ENCODE measurements at places on chromosomes 2 and 18.
A peak's percentile ranks its signal among the peaks of the same experiment; 100 is the strongest.

GRCh38 chr2:7014174-7014640 is 97.0 kb downstream of the RNF144A start:
- peak; percentile 70 for DNase-seq

- DNase-seq: no peak
Measured at GRCh38 chr2:100554798-100555407, 7.9 kb upstream of the PDCL3 start.

GRCh38 chr2:237260039-237260620 is 153.8 kb downstream of the COL6A3 start:
- DNase-seq: no peak

DNA sequence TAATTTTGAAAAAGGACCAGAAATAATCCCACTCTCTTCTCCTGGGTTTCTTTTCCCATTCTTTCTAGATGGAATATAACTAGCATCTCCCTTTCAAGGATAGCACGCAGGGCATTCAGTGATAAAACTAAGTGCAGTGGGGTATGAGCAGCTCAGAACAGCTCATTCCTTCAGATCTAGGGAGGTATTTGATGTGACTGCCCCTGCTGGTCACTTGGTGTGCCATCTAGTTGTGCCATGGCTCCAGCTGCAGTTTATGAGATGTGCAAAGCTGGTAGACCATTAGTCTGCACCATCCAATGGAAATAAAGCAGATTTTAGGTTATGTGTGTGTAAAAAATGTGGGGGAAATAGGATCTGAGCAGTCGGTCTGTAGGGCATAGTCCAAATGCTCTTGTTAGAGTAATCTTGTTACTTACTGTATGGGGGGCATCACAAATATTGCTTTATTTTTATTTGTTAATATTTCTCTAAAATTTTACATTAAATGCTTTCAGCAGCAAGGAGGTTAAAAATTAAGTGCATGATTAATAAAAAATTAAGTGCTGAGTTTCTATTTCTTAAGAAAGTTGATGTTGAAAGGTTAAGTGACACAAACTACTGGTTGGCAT is 38.9 kb downstream of the CTAGE1 start:
- DNase-seq: peak; percentile 73

GRCh38 chr2:209864716-209865295 is 93.2 kb downstream of the UNC80 start:
- peak; percentile 79 for DNase-seq

- no peak for DNase-seq
Measured at GRCh38 chr2:163990101-163990500, 254.3 kb upstream of the FIGN start.

DNA sequence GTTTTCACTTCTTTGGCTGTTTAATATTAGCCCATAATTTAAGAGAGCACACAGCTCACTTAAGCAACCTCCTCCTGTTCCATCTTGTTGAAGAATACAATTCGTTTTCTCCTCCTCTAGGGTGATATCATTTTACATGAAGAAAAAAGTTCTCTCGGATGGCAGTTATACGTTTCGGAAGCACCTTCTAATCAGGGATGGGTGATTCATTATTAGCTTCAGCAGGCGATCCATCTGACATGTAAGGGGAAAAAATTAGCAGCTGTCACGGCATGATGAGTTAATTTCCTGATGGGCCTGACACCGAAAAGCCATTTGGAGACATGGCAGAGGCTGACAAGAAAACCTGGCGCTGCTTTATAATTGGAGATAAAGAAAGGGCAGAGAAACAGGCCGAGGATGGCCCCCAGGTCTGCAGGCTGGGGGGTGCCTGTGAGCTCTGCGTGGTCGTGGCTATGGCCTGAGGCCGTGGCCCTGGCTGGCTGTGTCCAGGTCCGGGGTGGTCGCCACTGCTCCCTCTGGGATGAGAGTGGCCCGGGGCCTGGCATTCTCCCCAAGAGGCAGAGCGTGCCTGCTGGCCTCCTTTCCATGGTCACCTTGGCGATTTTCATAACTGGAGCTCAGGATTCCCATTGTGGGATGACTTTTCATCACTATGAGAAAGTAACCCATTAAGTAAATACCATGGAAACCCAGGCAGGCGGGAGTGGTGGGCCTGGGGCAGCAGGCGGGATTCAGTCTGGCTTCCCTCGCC is 140.1 kb downstream of the PTGR3 start:
- DNase-seq: no peak

GRCh38 chr2:167595839-167596471 is 651.4 kb downstream of the STK39 start:
- DNase-seq: no peak

GRCh38 chr18:8835521-8835953 is 130.2 kb downstream of the MTCL1 start:
- no peak for DNase-seq

DNA sequence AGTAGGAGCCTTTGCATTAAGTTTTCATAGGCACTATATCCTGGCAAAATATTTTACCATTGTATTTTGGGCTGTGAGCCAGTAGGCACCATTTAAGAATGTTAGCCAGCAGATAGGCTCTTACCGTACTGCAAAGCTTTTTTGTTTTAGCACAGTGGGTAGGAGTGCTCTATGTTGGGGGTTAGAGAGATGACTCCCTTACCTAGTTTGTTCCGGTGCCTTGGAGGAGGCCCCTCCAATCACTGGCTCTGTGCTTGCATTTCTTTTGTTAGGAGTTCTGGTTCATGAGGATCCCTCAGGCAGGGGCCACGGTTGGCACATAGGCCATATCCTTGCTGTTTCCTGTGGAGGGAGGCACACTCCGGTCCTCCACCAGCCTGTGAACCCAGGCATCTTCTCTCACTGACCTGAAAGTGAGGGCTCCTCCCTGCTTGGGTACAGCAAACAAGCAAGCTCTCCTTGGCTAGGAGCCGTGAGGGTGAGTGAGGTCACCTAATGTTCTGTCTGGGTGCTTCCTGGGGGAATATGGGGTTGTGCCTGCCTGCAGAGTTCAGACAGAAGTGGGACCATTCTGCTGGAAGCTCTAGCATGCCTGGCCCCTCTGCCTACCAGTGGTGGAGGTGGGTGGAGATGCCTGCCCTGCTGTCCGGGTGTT is 29.8 kb downstream of the LTBP1 start:
- no peak for DNase-seq

- DNase-seq: no peak
Measured at GRCh38 chr2:62450716-62451191, 55.2 kb downstream of the TMEM17 start.

- peak; percentile 83 for DNase-seq
Measured at GRCh38 chr18:48829443-48830149, 121.2 kb downstream of the SMAD7 start.

- no peak for DNase-seq
Measured at GRCh38 chr2:164080486-164080885, 344.7 kb upstream of the FIGN start.

GRCh38 chr2:82158150-82158549 is 1853.6 kb upstream of the LRRTM1 start:
- DNase-seq: no peak

GRCh38 chr2:170973492-170974303 is 44.6 kb downstream of the GORASP2 start:
- peak; percentile 90 for DNase-seq

DNA sequence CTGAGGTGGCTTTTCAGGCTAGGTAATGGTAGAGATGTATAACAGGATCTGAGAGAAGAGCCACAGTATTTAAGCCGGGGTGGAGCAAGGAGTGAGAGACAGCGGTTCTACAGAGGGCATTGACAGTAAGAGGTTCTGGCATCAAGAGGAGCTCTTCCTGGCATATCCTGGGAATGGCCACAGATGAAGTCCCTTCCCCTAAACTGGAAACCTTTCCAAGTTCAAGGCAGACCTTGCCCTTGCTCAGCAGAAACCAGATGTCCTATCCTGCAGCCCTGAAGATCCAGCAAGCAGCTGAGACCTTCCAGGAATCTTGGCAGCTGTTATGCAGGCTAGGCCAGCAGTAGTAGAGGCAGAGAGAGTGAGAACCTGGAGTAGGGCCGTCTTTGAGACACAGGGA is 18.1 kb downstream of the REG1A start:
- DNase-seq: no peak

- no peak for DNase-seq
Measured at GRCh38 chr18:9109523-9109922, 7.0 kb downstream of the NDUFV2 start.

GRCh38 chr18:72436401-72436800 is 107.7 kb downstream of the CBLN2 start:
- DNase-seq: no peak

DNA sequence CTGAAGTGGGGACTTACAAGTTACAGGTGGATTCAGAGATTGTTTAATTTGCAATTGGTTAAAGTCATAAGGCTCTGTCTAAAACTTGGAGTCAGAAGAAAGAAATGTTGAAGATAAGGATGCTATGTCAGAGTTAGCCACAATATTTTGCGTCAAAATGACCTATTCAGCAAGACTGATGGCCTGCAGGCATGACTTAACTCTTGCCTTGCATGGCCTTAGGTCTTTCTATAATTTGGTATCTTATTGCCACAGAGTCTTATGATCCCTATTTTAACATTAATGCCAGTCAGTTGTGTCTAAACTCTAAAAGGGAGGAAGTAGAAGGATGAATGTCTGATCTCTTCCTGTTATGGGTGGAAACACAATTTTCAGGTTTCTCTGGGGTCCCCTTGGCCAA is 5.2 kb upstream of the COMMD1 start:
- DNase-seq: no peak

GRCh38 chr2:11073251-11073650 is 82.0 kb upstream of the SLC66A3 start:
- DNase-seq: peak; percentile 94

DNA sequence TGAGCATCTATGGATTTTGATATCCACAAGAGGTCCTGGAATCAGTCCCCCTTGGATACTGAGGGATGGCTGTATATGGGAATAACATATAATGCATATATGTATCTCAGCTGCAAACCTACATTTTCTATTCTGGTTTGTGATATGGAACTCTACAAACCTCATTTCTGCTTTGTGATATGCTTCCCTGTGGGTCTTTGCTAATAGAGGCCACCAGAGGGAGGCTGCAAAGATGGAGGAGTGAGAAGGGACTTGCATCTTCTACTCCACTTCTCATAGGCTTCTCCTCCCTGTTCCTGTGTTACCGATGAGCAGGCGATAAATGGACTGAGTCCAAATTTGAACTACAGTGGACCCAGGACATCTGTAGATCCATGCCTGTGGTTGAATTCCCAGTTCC is 37.8 kb downstream of the ARID5A start:
- DNase-seq: no peak

DNA sequence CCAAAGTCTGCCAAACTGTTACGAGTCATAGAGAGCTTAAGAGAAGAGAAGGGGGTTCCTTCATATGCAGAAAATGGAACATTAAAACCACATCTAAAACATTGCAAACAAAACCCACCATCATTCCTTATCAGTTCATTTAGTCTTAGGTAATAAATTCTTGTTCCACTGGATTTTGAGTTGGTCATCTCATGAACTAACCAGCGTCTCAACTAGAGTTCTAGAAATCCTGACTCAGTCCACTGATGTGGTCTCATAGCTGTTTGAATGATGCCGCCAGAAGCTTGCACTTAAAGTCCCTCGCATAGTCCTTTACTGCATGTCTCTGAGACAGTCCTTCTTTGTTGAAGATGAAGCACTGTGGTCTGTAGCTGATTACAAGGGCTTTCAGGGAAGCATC is 15.0 kb upstream of the CAB39 start:
- DNase-seq: no peak

- DNase-seq: no peak
Measured at GRCh38 chr2:37585295-37585908, 86.0 kb downstream of the CDC42EP3 start.

GRCh38 chr2:179218848-179219594 is 45.6 kb downstream of the SESTD1 start:
- DNase-seq: peak; percentile 88

DNA sequence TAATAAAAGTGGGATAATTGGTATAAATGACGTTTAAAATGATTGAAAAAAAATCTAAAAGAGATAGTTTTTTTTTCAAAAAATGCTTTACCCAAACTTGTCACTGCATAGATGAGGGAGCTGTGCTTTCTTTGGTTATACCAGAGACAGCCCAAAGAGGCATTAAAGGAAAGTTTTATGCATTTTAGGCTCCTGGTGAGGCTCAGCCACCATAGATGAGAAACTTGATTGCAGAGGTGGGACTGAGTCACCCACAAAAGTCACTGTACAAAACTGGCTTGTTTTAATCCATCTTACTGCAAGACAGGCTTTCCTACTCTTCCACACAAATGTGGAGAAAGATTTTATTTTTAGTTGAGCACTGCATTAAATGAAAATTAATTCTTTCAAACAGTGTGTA is 2.4 kb downstream of the SMYD1 start:
- no peak for DNase-seq

DNA sequence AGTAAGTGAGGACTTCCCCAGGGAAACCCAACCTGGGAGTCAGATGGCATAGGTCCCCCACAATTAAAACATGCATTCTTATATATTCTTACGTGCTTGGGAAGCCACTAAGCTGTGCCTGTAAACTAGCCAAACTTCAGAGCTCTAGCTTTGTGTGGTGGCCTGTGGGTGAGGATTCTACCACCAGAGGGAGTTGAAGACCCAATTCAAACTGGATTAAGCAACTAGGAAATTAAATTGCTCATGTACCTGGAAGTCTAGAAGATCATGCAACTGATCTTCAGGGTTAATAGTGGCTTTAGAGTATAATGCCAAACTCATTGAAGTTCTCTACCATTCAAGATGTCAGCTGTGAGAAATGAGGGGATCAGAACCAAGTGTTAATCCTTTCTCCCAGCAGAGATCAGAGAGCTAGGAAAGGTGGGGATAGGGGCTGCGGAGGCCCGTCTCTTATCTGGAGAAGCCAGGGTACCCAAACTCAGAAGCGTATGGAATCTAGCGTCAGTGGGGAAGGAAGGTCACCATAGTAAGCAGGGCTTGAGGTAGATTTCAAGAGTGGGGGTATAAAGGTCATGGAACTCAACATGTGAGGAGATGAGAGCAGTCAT is 53.2 kb upstream of the CCDC85A start:
- DNase-seq: peak; percentile 78

GRCh38 chr2:176072951-176073904 is 10.5 kb downstream of the EVX2 start:
- DNase-seq: peak; percentile 65

DNA sequence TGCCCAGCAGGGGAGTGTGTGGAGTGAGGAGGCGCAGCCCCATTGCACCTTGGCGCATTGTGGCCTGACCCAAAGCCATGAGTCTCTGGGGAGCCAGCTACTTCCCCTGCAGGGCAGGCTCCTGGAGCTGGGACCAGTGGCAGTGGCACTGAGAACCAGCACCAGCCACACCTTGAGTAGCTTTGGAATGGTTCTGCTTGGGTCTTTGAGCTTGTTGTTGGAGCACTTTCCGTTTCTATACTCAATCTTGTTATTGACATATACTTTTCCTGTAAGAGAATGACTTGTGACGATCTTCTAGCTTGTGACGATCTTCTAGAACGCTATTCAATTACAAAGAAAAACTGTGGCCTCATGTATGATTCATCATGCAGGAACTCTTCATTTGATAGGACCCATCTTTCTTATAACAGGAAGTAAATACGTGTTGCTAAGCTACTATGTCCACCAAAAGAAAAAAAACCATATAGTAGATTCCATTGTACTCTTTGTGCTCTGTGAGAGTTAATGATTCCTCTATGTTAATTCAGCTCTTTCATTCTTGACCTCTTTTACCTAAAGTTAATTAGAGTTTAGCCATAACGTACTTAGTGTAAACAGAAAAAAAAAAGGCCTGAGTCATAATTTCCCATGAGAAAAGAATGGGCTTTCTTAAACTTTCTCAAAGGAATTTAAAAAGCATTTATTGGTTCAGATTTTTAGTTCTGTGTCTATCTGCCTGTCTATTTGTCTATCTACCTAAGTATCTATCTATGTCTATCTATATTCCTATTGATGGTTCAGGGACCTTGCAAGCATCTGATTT is 113.1 kb downstream of the GATA6 start:
- peak; percentile 57 for DNase-seq

Measured in endodermal cell (in vitro differentiated cells).